ENCODE measurements at places on chromosomes 5 and 9.

DNA sequence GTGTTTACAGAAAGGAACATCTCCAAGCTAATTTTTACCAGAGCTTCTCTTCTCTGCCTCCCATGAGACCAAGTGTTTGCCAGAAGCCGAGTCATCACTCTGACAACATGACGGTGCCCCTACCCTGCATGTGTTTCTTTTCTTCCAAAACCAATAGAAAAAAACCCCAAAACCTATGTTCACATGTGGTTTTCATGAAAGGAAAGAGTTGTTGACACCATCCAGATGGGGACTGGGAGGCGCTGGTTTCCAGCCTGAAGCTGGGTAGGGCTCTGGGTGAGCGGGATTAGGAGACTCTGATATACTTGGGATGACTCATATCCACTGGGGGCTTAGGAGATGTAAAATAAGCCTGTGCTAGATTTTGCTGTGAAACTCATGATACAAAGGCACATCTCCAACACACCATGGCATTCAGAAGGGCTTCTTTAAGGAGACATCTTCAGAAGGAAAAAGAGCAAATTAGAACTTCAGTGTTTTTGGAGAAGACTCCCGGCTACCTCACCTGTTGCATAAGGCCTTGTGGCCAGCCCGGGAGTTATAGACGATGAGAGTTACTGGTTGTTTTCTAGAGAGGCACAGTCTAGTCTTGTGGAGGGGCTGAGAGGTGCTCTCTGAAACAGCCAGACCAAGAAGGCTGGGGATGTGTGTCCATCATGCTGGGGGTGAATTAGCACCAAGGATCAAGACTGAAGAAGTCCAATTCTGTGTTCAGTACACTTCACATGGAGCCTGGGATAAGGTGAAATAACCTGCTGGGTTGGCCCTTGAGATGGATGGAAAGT, 108.9 kb upstream of the LHFPL2 start:
- DNase-seq: no peak

- DNase-seq: peak; percentile 59
These were observed 31.6 kb downstream of the PTGS1 start for GRCh38 chr9:122402403-122402871.

DNA sequence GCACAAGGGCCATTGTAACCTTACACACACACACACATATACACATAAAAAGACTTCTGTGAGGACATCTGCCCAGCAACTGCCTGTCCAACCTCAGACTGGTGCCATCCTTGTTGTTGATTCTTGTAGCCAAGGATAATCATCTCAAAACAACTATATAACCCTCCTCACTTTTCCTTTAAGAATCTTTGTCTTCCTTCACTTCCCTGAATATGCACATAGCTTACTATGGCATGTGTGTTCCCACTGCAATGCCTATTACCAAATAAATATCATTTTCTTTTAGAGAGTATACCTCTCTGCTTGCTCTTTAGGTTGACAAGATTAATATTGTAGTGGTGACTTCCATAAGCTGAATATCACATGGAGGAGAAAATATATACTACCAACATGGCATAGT, 55.2 kb downstream of the APBA1 start:
- DNase-seq: no peak

DNA sequence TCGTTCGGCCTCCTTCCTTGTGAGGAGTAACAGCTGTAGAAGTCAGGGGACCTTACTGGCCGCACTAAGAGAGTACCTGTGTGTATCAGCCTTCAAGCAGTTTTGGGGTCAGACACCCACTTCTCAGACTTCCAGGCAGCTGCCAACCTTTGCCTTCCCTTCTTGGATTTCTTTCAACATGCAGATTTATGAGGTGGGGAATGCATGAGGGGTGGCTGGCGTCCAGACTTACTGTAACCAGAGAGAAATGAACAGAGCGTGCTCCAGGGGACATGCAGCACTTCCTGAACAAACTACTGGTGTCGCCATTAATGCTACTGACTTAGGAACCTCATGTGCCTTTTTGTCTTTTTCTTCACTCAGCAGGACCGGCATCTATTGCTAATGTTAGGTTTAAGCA, 46.7 kb downstream of the INSYN2B start:
- DNase-seq: no peak

GRCh38 chr5:42772265-42772993, 15.8 kb downstream of the CCDC152 start:
- no peak for DNase-seq

DNA sequence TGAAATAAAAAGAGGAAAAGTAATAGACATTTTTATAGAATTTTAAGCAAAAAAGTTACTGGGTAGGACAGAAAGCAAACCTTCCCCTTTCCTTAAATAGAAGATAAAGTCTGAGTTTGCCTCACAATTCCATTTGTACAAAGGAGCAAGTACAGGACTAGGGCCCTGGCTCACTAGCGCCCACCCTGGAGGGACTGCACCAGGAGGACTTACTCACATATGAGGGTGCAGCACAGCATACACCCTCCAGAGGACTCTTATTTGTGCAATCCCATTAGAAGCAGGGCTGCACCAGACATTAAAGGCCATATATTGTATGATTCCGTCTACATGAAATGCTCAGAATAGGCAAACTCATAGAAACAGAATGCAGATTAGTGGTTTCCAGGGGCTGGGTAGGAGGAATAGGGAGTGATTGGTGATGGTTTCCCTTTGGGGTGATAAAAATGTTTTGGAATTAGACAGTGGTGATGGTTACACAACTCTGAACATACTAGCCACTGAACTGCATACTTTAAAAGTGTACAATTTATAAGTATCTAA, 4.5 kb downstream of the REEP5 start:
- no peak for DNase-seq

GRCh38 chr5:144971108-144971850, 800.6 kb downstream of the KCTD16 start:
- no peak for DNase-seq

Measured in activated CD8-positive, alpha-beta memory T cell treated with anti-CD3 and anti-CD28 coated beads, Interleukin-2, amount 50 U/mL, for 48 hours (primary cell).